ENCODE measurements at places on chromosomes 1 and 21.

DNA sequence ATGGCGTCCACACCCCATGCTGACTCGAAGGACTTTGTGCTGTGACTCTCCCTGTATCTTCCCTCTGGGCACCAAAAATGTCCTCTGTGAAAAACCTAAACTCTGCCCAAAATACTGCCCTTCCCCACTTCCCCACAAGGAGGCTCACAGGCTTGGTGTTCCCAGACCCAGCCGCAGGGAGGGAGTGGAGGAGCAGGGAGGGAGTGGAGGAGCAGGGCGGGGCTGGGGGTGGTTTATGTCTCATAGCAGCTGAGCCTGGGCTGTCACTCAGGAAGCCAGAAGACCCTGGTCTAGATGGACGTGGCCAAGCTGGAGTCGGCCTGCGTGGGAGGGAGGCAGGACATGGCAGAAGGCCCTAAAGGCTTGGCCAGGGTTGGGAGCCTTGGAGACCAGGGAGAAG lies 461.7 kb downstream of the PTPRU start:
- DNase-seq = no peak

GRCh38 chr1:154730259-154730658 lies 122.3 kb upstream of the ADAR start:
- no peak for DNase-seq

DNA sequence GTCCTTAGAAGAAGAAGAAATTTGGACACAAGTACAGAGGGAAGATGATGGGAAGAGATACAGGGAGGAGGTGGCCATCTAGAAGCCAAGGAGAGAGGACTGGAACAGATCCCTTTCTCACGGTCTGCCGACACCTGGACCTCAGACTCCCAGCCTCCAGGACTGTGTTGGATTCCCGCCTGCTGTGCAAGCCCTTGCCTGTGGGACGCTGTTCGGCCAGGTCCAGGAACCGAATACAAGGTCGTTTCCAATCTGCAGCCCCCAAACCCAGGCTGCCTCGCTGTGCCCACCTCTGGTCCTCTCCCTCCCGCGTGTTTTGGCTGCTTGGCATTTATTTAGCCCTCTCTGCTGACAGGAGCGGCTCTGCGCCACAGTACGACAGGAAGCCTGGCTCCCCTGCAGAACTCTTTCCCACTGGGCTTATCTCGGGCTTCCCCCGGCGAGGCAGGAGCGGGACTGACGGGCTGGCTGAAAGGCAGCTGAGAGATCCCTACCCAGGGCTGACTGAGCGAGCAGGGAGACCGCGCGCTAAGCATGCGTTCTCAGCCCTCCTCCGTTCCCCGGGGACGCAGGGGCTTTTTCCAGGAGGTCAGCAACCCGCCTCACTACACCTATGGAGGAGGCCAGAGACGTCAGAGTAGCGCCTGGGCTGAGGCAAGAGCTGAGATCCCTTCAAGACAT lies 238.4 kb downstream of the TNR start:
- DNase-seq = no peak

DNA sequence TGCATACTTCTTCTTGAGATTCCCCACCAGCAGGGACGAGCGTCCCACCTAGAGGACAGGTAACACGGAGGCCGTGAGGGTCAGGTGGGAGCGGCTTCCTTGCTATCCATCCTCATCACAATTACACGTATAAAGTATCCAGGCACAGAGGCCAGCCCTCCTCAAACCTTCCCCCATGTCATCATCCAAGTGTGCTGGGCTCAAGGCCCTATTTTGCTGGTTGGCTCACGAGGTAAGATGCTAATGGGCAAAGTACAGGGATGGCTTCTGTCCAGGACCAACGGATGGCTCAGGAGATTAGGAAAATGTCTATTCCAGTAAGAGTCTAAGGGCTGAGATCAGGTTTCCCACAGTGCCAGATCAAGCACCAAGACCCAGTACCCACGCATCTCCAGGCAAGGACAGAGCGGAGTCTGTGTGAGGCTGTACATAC lies 11.5 kb upstream of the A3GALT2 start:
- no peak for DNase-seq

GRCh38 chr1:230212405-230212936 lies 145.4 kb downstream of the GALNT2 start:
- no peak for DNase-seq

DNA sequence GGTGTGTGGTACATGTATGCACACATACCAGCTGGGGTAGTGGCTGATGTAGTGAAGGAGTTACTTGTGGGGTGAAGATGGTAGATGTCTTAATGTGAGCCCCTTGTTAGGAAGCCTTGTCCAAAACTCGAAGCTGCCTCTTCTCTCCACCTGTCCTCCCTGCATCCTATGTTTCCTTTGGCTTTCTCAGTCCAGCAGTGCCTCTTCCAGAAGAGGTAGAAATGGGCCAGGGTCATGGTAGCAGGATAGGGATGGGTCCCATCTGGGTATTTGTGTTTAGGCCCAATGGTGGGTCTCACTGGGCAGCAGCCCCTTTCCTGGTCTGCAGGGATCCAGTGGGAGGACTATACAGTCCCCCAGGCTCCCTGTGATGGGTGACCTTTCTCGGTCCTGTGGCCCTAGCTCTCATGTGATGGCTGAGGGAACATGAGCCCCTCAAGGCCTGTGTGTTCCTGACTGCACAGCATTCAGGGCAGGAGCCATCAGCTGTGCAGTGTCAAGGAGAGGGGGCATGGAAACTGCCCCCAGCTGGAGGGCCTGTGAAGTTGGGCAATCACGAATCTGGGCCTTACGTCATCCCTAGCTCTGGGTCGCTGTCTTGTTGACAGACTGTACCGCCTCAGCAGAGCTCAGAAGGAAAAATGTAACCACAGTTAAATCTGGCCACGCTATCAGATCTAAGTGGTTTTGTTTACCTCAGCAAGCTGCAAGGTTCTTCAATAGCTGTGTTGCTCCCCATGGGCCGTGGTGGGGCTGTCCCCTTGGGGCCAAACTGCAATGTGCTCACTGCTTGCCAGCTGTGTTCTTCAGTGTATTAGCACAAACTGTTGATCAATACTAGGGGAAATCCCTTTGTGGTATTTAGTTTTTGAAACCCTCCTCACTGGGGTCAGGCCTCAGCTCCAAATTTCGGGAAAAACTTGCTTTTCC lies 82.7 kb downstream of the NOS1AP start:
- no peak for DNase-seq

All from AG04449 (cell line).